ENCODE measurements at places on chromosomes 12 and 14. TPM values are rescaled to one million over a fixed set of nuclear protein-coding genes. Genes with fewer than 3 reads are reported as not detected.
A peak's percentile ranks its signal among the peaks of the same experiment; 100 is the strongest.

Gene NKX2-1
- not detected for polyA plus RNA-seq

Gene TEX52
- polyA plus RNA-seq: 0.35 TPM

GRCh38 chr12:64392221-64392620 is 1.7 kb upstream of the C12orf56 start:
- no peak for DNase-seq

DNA sequence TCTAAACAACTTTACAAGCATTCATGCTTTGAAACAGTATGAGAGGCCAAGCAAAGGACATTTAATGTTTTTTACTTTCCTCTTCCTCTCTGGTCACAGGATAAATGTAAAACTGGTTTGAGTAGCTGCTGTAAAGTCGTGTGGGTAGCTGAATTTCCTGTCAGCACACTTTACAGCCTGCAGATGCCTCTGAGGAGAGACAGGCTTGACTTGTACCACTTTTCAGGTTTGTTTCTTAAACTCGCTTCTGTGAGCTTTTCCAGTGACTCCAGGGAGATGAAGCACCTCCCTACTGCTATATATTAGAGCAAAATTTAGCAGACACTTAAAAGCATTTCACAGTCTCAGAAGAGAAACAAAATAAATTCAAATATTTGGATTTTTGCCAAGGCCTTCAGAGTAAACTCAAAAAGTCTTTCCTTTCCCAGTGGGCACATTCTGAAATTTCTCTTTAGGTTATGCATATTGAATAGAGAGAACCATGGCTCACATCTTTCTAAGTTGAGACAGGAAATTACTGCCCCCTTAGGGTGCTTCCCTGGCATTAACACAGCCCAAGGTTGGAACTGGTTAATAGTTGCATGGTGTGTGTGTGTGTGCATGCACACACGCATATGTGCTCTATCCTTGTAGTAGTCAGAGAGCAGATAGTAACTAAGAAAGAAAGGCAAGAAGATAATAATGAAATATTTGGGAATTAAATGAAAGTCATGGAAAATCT is 557.3 kb upstream of the MIS18BP1 start:
- DNase-seq: no peak

- no peak for DNase-seq
Measured at GRCh38 chr14:59275668-59276067, 87.2 kb downstream of the DAAM1 start.

DNA sequence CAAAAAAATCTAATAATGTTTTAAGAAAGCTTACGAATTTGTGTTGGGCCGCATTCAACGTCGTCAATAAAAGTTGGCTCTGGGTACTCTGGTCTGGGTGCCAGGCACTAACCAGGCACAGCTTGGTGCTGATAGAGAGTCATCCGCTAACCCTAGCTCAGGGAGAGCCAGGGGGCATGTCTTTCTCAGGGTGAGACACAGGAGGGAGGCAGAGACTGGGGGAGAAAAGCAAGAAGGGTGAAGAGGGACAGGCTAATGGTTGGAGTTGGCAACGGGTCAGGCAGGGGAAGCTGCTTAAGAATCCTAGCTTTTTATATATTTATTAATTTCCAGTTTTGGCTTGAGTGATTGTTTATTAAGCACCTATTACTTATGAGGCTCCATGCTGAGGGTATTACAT is 105.0 kb downstream of the CMKLR1 start:
- DNase-seq: no peak

GRCh38 chr14:22479132-22479531 is 109.9 kb downstream of the DAD1 start:
- no peak for DNase-seq

DNA sequence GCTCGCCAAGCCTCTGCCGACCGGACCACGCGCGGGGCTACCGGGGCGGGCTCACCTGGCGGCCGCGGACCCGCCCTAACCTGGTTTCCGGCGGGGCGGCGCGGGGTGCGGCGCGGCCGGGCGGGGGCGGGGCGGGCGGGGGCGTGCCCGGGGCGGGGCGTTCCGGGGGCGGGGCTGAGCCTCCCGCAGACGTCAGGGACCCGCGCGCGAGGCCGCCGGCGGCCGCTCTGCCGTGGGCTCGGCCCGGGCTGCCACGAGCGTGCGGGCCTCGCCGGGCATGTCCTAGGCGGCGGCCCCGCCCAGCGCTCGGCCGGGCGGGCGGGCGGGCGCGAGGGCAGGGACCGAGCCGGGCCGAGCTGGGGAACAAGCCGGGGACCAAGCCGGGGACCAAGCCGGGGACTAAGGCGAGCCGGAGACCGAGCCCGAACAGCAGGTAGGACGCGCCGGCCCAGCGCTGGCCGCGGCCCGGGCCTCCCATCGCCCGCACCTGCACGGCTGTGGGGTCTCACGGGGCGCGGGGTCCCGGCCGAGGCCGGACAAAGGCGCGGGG is at the start of gene CEP170B:
TSS of gene CEP170B (plus strand) at position 188 of the 550 bp plus-strand sequence. CDS start 3,183 bp downstream, outside the sequence.
- DNase-seq: no peak

DNA sequence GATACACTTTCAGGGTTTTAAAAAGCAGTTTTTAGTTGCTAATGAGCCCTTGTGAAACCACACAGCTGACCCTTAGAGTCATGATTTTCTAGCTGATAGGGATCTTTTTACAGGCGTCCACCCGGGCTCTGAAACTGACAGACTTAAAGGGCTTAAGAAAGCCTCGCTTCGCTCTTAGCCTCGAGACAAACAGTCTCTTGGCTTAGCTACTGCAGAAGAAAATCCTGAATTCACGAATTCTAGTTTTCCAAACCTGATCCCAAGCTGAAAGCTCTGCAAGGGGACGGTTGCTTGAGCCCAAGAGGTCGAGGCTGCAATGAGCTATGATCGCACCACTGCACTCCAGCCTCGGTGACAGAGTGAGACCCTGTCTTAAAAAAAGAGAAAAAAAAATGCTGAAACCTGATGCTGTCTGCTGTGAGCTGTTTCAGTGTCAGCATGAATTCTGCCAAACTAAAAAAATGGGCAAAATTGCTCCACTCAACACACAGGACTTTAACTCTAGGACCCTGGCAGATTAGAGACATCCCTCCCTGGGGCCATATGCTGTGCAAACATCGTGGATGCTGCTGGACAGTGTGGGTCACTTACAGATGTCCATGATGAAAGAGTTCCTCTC is 3.1 kb upstream of the HPD start:
- no peak for DNase-seq

DNA sequence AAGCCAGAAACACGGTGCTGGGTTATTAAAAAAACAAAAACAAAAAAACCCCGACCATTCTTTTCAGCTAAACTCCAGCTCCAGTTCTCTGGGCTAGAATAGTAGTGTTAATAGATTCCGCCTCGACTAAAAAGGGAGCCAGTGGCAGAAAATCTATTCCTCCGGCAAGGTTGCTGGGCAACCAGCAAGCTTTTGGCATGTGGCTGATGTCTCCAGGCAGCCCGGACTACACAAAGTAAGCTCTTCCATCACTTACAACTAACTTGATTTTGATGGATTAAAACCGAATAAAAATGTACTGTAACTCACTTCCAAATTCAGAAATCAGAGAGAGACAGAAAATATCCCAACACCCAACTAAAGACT is 126.4 kb upstream of the FOXN3 start:
- DNase-seq: no peak

- peak; percentile 86 for DNase-seq
Measured at GRCh38 chr12:48957141-48958048, at the start of gene ARF3. Gene ARF3, minus strand, starts transcription at chr12:48957487. Its CDS starts 16,392 bp downstream, at chr12:48941095.

GRCh38 chr12:31574803-31575575 is 15.9 kb downstream of the DENND5B start:
- DNase-seq: no peak

DNA sequence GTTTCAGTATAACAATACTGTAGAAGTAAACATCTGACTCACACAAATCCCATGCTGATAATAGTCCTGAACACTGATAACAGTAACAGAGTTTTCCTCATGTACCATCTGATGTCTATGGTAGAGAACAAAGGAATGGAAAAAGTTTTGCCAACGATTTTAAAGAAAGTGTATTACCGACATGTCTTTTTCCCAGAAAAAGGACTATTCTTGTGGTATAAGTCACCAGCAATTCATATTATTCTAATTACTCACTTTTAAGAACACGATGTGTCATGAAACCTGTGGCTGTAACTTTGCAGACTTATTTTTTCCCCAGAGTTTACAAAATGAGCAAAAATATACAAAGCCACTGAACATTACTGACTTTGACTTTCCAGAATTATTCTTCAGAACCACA is 40.1 kb upstream of the DCN start:
- no peak for DNase-seq

Gene CLEC14A
- polyA plus RNA-seq: 16.8 TPM

GRCh38 chr14:54105898-54106297 is 149.3 kb upstream of the BMP4 start:
- no peak for DNase-seq

- no peak for DNase-seq
Measured at GRCh38 chr12:112543751-112544150, 125.0 kb downstream of the PTPN11 start.

DNA sequence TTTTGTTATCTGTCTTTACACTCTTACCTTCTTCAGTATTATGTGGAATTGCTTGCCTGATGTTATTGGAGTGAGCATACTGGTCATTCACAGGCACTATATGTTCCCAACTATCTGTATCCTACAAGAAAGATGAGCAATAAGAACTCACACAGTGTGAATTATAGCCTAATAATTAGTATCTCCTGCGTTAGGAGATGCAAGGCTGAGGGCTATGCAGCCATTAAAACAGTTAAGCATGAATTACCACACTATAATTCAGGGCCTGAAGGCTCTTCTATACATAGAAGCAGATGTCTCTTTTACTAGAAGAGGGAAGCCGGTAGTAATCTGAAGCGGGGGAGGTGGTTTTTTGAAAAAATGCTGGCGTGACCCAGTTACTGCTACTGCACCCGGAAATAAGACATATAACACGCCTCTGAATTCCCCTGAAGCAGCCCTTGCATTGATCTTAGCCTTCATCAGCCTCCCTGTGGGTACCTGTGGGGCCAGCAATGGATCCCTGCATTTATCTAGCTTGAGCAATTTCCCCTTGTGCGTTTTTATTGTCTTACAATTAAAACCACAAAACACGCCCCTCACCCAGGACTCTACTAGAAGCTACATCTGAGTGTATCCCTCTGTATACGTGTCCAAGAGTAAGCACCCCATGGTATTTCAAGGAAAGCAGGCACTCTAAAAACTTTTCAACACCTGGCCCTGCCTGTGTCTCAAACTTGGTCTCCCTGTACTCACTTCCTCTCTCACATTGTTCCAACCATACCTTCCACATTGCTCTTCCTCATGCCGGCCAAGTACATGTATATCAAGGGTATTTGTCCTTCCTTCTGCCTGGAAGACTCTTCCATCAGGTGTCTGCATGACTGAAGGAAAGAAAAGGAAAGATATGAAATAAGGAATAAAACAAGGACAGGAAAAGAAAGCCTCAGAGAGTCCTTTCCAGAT is 210.9 kb upstream of the ARID2 start:
- DNase-seq: no peak

DNA sequence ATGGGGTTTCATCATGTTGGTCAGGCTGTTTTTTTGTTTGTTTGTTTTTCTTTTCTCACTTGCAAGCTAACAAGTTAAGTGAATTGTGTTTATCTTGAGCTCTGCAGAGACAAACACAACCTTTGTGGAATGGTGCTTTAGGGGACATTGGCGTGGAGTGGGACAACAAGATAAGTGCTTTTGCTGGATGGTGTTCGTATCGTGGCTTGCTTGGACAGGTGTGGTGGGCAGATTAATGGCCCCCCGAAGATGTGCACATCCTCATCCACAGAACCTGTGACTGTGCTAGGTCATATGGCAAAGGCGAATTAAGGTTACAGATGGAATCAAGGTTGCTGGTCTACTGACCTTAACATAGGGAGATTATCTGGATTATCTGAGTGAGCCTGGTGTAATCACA is 7.0 kb downstream of the MLXIP start:
- DNase-seq: no peak

DNA sequence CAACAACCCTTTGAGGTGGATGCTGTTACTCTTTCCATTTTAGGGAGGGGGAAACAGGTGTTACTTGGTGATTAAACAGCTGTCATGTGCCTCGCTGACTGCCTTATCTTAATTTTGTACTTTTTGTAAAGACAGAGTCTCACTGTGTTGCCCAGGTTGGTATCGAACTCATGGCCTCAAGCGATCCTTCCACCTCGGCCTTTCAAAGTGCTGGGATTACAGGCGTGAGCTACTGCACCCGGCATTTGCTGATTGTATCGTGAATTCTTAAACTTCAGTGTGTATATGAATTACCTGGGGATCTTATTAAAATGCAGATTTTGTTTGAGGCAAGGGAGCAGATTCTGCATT is 659 bp downstream of the PSMD9 start:
- DNase-seq: no peak

Gene SPATS2
- polyA plus RNA-seq: 44.3 TPM

DNA sequence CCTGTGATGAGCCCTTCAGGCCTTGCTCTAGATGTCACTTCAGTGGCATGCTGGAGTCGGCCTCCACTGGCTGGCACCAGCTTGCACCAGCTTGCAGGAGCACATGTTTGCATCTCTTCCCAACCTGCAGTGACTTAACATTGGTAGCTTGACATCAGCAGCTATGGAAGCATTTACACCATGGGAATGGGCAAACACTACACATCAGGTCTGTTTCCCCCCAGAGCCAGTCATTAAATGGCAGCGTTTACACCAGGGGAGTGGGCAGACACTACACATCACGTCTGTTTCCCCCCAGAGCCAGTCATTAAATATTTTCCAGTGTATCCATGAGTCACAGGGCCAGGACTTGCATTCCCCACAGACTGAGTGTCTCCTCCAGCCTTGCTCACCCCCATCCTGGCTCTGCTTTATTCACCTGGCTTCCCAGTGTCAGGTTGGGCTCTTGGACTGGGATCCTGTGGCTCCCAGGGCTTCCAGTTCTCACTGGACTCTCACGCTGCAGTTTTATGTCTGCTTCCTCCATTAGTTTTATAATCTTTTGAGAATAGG is 51.6 kb upstream of the VRK1 start:
- no peak for DNase-seq

GRCh38 chr12:74775276-74775675 is 237.6 kb downstream of the ATXN7L3B start:
- no peak for DNase-seq

Gene DDN
- 76.0 TPM for polyA plus RNA-seq

Gene MYO1H
- 1.3 TPM for polyA plus RNA-seq

DNA sequence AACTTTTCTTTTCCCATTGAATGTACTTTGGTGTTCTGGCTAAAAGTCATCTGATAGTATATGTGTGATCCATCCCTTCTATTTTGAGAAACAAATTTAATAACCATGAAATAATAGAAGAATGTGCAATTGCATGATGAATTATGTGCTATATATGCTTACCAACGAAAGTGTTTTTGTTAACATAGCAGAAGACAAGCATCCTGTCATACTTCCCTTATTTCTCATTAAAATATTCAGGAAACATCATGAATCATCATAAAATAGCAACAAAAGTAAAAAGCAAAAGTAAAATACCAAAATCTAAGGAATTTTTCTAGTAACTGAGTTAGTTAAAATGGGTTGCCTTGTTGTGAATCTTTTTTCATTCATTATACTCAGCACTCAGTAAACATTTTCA is 409.0 kb upstream of the PDE3A start:
- DNase-seq: no peak

- no peak for DNase-seq
Measured at GRCh38 chr12:101775816-101776215, 36.6 kb upstream of the SYCP3 start.

All from right renal cortex interstitium (tissue), 3 donors.